ENCODE measurements at places on chromosomes 6 and 20.

DNA sequence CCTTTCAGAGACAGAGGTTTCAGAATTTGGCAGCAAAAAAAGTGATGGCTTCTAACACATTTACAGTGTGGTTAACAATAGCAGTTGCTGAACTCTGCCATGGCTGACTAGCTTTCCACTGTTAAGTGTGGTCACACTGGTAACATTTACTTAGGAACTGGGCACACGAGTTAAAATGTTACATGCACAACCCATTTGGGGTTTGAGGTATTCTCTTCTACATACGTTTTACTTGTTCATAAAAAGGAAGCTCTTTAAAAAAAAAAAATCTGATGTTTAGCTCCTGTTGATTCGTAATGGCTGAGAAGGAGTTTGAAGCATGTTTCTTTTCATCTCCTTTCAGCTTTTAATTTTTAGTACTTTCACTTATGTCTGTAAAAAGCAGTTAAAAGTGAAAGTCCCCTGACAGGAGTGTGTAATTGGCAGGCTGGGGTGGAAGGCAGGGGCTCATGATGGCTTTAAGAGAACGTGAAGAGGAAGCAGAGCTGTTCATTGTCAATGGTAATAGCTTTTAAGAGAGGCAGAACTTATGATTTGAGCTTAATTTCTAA is 245.9 kb downstream of the FARS2 start:
- DNase-seq, result no peak

GRCh38 chr6:170129691-170130171 is 161.1 kb downstream of the DLL1 start:
- DNase-seq, result no peak

DNA sequence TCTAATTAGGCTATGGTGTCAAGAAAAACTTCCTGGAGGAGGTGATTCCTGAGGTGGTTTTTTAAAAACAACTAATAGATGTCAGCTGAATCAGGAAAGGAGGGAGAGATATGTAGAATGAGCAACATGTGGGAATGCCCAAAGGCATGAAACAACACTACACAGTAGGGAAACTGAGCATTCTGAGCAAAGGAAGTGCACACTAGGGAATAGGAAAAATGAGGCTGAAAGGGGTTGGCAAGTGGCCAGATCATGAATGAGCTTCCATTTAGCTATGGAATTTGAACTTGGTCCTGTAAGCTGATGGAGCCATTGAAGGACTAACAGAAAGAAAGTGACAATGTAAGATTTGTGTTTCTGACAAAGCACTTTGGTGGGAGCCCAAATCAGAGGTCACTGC is 16.9 kb upstream of the SLC35F1 start:
- no peak for DNase-seq

DNA sequence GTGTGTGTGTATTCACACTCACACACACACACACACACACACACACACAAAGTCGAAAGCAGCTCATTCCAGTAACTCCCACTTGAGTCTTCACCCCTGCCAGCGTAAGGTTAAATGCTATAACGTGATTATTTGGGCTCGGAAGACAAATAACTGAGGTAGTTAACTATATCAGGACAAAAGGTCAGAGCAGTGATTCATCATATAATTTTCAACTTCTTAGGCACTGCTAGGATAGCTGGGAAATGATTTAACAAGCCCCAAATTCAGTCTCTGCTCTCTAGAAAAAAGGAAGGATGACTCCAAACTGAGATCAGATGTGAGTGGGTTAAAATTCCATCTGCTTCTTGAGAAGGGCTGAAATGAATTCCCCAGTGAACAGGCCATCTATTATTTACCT is 30.7 kb downstream of the HDGFL1 start:
- DNase-seq, result no peak

GRCh38 chr6:66851930-66852329 is 1144.9 kb upstream of the EYS start:
- DNase-seq, result no peak
